ENCODE measurements at places on chromosomes 1 and 21.

GRCh38 chr21:39648879-39649278 is 36.1 kb downstream of the B3GALT5 start:
- DNase-seq, result no peak

- DNase-seq, result no peak
Measured at GRCh38 chr1:24696041-24696755, 49.0 kb upstream of the CLIC4 start.

GRCh38 chr1:218584418-218585155 is 239.5 kb downstream of the TGFB2 start:
- peak; percentile 62 for DNase-seq

DNA sequence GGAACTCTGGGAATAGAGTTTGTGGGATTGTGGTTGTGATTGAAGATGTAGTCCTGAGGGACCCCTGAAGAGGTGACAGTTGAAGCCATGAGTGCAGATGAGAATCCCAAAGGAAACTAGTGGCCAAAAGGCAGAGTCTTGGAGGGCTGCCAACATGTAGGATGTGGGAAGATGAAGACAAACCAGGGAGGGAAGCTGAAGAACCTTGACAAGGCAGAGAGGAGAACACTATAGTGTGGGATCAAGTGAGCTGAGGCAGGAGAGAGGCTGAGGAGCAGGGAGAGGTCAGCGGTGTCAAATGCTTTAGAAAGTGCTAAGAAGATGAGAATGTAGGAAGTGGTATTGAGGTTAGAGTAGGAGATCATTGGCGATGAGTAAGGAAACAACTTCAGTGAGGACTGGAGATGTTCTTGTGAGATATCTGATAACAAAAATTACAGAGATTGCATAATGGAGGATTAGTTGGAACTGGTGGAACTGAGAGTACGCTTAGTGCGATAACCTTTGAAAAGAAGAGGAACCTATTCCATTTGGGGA is 88.5 kb upstream of the VCAM1 start:
- DNase-seq, result no peak

GRCh38 chr1:156826630-156827029 is 10.0 kb upstream of the SH2D2A start:
- no peak for DNase-seq

- DNase-seq, result no peak
Measured at GRCh38 chr1:172220376-172220775, 200.1 kb upstream of the C1orf105 start.

- DNase-seq, result no peak
Measured at GRCh38 chr21:33857846-33858666, 57.5 kb downstream of the ATP5PO start.

GRCh38 chr1:3248155-3249141 is 179.4 kb downstream of the PRDM16 start:
- DNase-seq, result no peak

GRCh38 chr1:15408890-15409387 is 749 bp upstream of the EFHD2 start:
- no peak for DNase-seq

- no peak for DNase-seq
Measured at GRCh38 chr1:94807742-94808491, 12.2 kb upstream of the SLC44A3 start.

DNA sequence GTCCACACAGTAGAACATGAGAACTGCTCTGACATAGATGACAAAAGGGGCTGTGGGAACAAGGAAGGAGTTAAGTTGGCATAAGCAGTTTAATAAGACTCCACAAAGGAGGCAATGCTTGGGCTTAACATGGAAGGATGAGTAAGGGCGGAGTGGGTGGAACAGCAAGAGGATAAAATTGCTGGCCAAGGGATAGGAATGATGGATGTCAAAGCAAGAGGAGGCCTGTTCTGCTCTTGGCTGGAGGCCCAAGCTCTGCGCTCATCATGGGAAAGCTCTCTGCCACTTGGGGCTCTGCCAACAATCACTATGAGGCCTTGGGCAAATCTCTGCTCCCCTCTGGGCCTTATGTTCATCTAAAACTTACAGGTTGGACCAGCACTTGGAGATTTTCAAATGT is 98.3 kb upstream of the CAMK1G start:
- no peak for DNase-seq

GRCh38 chr1:215146240-215146975 is 63.9 kb downstream of the KCNK2 start:
- no peak for DNase-seq

DNA sequence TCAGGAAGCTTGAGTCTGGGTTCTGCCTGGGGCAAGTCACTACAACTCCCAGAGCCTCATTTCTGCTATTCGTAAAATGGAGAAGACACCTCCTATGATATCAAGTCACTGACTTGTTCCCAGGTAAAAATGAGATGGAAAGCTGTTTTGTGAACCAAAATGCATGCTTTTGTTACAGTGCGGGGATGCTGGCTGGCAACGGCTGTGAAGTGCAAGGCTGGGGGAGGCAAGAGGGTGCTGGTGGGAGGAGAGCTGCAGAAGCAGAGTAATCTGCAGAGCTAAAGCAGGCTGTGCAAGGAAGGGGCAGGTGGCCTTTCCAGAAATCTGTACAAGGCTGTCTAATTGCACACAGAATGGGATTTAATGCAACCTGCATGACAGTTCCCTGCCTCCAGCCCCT is 150.9 kb downstream of the CNIH3 start:
- peak; percentile 30 for DNase-seq

DNA sequence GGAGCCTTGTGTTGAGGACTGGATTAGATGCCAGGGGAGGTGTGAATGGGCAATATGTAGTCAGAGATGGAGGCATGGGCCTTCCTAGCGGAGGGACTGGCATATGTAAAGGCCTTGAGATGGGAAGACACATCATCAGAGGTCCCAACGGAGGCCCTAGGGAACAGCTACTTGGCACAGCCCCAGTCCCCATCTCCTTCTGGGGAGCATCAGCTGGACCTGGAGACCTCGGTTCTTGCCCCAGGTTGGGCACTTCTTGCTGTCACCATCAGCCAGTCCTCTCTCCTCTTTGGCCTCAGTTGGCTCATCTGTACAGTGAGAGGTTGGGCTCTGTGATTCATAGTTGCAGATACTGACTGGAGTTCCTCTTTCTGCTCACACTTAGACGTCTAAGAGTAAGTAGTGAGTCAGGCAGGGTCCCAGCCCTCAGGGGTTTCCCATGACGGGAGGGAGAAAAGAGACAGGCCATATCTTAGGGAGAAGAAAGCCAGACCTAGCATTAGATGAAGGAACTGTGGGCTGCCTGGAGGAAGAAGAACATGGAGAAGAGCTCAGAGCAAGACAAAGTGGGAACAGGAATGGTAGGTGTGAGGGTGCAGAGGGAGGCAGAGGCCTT is 3.4 kb upstream of the MARCKSL1 start:
- peak; percentile 96 for DNase-seq

DNA sequence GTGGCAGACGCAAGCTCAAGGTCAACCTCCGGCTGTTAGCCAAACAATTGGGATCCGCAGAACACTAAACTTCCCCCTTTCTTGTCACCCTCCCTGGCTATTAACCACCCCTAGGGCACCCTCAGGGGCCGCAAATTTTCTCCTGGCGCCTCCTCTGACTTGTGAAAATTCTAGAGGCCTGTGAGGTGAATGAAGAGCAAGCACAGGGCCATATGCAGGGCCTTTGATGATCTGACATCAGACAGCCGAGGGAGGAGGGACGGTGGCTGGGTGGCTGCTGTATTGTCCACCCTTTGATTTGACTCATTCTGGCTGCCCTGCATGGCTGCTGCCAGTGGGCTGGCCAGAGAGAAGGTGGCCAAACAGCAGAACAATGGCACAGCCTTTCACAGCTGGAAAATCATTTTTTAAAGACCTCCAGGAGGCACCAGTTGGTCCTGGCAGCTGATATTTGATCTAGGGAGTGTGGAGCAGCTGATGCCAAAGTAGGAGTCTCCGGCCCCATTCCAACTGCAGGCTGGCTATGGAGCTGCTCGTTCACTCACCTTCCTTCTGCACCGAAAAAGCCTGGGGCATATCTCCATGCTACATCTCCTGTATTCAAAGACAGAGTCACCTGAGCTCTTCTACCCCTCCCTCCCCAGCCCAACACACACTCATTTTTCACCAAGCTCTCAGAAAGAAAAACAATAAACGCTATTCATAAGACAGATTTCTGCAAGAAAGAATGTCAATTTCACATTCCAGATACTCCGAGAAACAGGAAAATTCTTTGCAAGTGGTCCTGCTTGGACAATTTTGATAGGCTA is 44.9 kb upstream of the BARHL2 start:
- DNase-seq, result peak; percentile 67

DNA sequence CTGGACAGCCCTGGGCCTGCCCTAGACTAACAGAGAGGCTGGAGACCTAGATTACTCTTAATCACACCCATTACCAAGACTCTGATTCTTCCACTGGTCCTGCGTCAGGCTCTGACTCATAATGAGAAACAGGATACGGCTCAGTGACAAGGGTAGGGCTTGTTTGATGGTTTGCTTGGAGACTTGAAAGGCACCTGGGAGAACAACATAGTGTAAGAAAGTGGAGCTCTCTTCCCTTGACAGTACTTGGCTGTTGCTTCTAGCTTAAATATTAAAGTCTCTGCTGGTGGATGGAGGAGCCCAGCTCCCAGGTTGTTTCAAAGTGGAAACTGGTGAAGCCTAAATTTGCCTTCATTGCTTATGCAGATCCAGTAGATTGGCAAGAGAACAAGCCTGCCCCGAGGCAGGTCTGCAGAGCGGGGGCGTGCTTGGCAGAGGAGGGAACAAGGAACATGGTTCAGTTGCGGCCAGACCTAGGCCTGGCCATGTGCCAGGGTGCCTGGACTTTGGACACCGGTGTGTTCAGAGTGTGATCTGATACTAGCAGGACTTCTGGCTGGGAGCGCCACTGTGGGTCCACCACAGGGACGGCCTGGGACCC is 480.6 kb downstream of the CAMTA1 start:
- peak; percentile 88 for DNase-seq

GRCh38 chr1:63721531-63722189 is 52.2 kb upstream of the ROR1 start:
- DNase-seq, result no peak

- DNase-seq, result no peak
Measured at GRCh38 chr1:193747579-193747978, 561.2 kb upstream of the B3GALT2 start.

DNA sequence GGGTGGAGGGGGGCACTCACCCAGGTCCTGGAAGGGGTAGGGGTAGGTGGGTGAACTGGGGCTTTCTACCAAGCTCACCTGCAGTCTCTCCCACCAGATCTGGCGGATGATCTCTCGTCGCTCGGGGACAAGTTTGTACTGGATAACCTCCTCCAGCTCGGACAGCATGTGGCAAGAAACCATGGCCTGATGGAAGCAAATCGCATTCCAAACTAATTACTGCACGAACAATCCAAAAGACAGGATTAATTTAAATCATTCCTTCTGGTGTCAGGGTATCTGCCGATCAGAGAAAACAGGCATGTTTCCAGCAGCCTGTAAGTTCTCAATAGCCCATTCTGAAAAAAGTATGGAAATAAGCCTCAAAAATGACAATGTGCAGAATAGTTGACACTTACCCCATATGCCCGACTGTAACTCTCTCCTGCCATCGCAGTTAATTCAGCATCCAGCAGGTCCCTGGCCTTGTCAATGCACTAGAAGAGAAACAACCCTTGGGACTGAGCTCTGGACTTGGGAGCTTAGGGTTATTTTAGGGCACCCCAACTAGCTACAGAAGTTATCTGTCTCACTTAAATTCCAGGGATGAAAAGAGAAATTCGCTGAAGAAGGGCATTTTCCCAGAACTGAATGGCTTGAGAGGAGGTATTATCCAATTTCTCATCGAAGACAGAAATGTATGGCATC is 44.4 kb upstream of the ANGPTL7 start:
- no peak for DNase-seq

DNA sequence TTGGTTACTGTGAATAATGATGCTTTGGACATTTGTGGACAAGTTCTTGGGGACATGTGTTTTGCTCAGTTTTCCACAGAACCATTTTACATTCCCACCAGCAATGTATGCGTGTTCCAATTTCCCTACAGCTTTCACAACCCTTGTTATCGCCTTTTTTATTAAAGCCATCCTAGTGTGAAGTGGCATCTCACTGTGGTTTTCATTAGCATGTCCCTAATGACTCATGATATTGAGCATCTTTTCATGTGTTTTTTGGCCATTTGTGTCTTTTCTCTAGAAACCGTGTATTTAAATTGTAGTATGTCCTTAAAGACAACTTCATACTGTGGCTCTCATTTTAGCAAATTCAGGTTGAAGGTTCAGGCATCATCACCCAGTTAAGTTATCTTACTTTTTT is 132.1 kb downstream of the TGFBR3 start:
- DNase-seq, result no peak

DNA sequence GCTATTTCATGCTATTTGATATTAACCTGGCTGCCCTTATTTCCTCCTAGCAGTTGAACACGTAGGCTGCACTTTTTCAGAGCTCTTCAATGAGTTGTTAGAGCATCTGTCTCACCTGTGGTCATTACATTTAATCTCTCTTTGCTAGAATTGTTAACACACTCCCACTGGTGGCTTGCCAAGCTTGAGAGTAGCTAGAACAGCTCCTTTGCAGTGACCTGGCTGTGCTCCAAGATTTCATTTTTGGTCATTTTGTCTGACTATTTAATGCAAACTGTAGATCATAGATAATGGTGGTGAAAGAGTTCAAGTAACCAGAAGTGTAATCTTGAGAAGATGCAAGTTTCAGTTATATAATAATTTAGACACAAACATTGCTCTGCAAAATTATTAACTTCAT is 105.6 kb downstream of the LRRC7 start:
- no peak for DNase-seq

DNA sequence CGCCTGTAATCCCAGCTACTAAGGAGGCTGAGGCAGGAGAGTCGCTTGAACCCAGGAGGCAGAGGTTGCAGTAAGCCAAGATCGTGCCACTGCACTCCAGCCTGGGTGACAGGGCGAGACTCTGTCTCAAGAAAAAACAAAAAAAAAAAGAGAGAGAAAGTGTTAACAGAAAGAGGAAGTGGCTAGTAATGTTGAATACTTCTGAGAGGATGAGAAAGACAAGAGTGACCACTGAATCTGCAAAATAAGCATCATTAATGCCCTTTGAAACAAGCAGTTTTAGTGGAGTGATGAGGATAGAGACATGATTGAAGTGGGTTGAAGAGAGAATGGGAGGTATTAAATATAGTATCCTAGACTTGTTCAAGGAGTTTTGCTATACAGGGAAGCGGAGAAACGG is 11.7 kb downstream of the MPZ start:
- no peak for DNase-seq

- DNase-seq, result no peak
Measured at GRCh38 chr1:178393370-178393769, 103.4 kb downstream of the CLEC20A start.

GRCh38 chr1:9384751-9385245 is 92.1 kb downstream of the SPSB1 start:
- DNase-seq, result peak; percentile 95

DNA sequence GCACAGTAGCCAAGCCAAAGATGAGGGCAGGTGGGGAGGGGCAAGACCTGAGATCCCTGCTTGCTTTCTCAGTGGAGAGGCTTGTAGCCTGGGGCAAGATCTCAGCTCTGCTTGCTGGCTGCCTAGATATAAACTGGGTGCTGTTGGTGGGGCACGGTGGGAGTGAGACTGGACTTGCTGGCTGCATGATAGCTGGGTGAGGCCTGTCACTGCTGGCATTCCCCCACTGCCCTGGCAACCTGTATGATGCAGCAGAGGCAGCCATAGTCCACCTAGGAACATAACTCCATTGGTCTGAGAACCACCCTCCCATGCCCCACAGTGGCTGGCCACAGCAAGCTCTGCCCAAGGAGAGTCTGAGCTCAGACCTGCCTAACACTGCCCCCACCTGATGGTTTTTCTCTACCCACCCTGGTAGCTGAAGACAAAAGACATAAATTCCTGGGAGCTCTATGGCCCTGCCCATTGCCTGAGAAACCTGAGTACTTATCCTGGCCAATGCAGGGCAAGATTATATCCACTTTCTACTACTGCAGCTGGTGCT is 261.9 kb upstream of the DEPDC1 start:
- DNase-seq, result peak; percentile 54
